ENCODE measurements at places on chromosomes 1 and 21.

GRCh38 chr1:29944253-29944905, 708.1 kb downstream of the PTPRU start:
- DNase-seq: no peak

GRCh38 chr1:94962409-94963265, 35.7 kb upstream of the CNN3 start:
- no peak for DNase-seq

GRCh38 chr1:197073978-197074377, 6.9 kb upstream of the F13B start:
- DNase-seq: no peak

GRCh38 chr1:195766709-195767108, 841.5 kb downstream of the KCNT2 start:
- no peak for DNase-seq

- no peak for DNase-seq
These were observed 68.1 kb upstream of the RRP15 start for GRCh38 chr1:218217040-218217439.

DNA sequence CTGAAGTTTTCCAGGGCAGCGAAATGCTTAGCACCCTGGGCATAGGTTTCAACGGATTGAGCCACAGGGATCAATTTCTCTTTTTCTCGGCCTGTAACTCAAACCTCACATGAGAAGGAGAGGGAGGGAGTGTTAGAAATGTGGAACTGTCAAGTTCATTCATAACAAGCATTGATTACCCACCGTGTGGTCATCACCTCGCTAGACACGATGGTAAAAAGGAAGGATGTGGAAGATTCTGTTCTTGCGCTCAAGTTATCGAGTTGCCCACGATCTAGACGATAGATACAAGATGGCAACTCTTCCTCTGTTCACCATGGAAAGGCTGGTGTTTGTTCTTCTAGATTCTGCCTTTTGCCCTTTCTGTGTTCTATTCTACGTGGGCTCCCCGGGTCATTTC, 4.0 kb upstream of the RCAN3 start:
- no peak for DNase-seq

- no peak for DNase-seq
These were observed 8.0 kb downstream of the STX6 start for GRCh38 chr1:181014477-181015250.

- no peak for DNase-seq
These were observed 11.1 kb downstream of the PTPRC start for GRCh38 chr1:198649968-198650338.

- DNase-seq: no peak
These were observed 37.3 kb downstream of the COL24A1 start for GRCh38 chr1:86119214-86119764.

DNA sequence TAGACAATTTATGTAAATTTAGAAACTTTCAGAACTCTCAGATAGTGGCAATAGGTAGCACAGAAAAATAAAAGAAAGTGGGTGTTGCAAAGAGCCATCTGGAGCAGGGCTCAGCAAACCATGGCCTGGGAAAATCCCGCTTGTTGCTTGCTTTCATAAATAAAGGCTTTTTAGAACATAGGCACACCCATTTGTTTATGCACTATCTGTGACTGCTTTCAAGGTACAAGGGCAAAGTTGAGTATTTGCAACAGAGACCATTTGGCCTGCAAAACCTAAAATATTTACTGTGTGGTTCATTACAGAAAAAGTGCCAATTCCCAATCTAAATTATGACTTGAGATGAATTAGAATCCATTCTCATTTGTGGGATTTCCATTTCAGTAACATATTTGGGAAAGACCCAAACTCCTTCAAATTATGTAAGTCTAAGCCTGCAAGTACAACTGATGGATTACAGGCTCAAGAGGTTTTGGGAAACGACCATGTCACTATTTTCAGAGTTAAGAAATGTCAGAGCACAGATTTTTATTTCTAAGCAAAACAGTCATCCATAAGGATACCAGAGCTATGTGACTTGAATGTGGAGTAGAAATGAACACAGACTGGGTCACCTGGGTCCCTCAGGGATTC, 43.5 kb upstream of the DPT start:
- no peak for DNase-seq

DNA sequence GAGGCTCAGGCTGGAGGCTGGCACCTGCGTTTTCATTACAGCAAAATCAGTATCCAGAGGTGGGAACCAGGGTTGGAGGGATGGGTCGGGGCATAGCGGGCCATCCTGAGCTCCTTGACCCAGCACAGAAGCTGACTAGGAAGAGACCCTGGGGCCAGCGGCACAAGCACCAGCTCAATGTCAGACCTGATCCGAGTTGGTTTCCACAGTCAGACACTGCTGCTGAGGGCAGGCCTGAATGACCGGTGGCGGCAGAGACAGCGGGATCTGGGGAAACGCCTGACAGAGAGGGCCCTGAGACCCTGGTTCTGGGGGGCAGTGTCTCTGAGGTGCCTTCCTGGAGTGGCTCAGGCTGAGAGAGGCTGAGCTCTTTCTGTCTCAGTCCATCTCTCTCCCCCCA, 162.0 kb upstream of the C1orf174 start:
- no peak for DNase-seq

GRCh38 chr1:112040891-112041740, 51.6 kb upstream of the KCND3 start:
- no peak for DNase-seq

- no peak for DNase-seq
These were observed 3.7 kb upstream of the MRPS15 start for GRCh38 chr1:36467700-36468455.

DNA sequence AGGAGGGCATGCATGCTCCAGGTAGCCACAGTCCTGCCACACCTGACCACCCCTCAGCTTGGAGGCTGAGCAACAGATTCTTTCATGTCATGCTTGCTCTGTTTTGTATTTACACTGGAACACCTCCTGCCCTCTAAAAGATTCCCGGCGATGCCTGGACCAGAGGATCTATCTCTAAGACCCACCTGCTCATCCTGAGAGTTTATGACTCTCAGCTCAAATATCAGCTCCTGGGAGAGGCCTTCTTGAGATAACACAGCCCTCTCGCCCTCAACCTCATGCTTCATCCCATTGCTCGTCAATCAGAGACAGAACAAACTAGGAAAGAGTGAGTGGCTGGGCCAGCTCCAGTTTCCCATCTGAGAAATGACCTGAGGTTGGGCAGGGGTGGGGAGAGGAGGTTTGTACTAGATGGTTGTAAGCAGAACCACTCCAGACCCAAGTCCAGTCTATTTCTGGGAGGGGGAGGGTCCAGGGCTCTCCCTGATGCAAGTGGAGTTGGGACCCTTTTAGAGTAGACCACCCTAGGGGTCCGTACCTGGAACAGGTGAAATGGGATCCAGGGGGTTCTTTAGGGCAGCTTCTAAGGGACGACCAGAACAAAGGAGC, 524.5 kb downstream of the MATN1 start:
- no peak for DNase-seq

DNA sequence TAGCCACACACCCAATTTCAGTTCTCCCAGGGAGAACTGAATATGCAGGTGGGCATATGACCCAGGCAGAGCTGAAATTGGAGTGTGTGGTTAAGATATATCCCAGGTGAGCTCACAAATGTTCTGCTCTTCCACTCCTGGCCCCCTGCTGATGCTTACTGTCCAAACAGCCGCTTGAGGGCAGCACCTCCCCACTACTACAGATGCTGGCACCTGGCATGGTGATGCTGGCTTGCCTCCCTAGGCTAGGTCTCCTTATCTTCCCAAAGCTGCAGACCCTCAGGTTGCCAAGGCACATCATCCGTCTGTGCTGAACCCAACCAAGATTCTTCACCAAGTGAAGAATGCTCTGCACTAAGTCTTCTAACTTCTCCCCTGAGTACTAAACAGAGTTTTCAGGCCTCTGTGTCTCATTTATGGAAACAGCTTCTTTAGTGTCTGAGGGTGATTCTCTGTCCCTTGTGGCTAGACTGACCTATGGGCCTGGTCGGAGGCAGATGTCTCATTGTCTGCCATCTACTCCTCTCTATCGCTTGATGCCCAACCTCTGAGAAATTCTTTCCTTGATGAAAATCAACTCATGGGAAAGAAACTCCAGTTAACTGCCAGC, 27.2 kb downstream of the XCL1 start:
- DNase-seq: no peak

- DNase-seq: no peak
These were observed 1.3 kb downstream of the KMO start for GRCh38 chr1:241533326-241534115.

GRCh38 chr1:229059671-229060539, 211.0 kb upstream of the RAB4A start:
- DNase-seq: no peak

DNA sequence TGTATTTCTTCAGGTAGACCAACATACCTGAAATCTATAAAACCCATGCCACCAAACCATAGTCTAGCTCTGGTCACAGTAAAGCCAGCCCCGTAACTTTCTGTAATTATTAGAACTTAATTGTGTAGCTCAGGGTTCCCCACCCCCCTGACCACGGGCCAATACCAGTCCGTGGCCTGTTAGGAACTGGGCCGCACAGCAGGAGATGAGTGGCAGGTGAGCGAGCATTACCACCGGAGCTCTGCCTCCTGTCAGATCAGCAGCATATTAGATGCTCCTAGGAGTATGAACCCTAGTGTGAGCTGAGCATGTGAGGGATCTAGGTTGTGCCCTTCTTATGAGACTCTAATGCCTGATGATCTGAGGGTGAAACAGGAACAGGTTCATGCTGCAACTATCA, 14.6 kb downstream of the TENT5C start:
- DNase-seq: no peak

DNA sequence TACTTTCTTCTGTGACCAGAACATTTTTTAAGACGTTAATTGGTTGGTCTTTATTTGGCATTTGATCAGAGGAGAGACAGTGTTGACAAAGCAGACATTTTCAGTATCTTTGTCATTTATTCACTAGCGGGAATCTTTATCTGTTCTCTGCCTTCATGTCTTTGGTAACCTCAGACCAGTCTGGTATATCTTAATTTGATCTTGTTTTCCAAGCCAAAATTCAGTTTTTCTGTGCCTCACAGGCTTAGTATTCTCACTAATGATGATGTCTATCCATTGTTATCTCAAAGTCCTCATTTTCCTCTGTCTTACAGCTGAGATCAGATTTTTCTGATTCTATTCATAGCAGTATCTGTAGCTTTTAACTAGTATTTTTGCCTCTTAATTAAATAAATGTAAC, 158.7 kb downstream of the GPR52 start:
- no peak for DNase-seq

GRCh38 chr1:161491472-161491871, 13.8 kb upstream of the FCGR2A start:
- no peak for DNase-seq

DNA sequence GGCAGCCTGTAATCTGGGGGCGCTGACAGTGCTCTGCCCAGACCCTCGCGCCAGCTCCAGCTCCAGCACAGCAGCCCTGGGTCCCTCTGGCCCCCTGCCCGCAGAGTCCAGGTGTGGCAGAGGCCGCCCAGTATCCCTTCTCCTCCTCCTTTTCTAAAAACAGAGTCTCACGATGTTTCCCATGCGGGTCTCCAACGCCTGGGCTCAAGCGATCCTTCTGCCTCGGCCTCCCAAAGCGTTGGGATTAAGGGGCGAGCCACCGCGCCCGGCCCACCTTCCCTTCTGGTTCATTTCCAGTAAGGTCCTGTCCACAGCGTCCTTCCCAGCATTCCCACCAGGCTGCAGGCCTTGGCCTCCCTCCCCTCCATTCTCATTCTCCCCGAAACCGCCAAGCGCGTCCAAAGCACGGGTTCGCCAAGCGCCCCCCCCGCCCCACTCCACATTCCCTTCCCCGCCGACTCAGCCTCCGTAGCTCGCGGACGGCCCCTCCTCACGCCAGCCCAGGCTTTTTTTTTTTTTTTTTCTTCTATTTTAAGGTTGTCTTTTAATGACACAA, 2.0 kb upstream of the PCBP3 start:
- DNase-seq: no peak

- no peak for DNase-seq
These were observed 225.0 kb downstream of the PBX1 start for GRCh38 chr1:164783778-164784555.
